GM10248 (cell line): ENCODE measurements at places on chromosomes 1 and 21.

DNA sequence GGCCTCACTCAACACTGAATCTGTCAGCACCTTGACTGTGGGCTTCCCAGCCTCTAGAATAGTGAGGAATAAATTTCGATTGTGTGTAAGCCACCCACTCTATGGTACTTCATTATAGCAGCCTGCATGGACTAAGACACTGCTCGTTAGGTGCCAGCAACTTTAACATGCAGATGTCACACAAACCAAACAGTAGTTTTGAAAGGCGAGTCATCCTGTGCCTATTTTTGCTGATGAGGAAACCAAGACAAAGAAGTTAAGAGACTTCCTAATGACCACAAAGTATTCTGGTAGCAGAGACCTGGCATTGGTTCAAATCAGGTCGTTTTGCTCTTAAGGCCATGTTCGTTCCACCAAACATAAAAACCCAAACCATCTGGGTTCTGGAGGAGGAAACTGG is 42.9 kb downstream of the BATF3 start:
- no peak for DNase-seq

GRCh38 chr1:21449906-21450305 is 10.0 kb downstream of the NBPF3 start:
- no peak for DNase-seq

GRCh38 chr1:43843684-43844083 is 89.9 kb upstream of the ARTN start:
- DNase-seq, result no peak

DNA sequence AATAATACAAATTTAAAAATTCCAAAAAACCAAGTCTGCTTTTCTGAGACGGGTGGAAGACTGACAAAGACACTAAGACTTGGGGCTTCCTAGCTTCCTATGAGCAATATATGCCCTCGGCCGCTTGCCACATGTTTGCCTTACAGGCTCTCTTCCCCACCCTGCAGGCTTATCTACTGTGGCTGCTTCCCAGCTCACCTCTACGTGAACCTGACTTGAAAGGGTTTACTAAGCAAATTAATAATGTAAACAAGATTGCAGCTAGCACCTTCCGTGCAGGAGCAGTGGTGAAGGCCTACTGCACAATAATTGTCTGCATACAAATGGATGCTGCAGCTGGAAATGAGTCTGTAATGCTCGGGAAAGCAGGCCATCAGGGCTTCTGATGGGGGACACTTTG is 152.9 kb upstream of the DAB1 start:
- DNase-seq, result no peak

DNA sequence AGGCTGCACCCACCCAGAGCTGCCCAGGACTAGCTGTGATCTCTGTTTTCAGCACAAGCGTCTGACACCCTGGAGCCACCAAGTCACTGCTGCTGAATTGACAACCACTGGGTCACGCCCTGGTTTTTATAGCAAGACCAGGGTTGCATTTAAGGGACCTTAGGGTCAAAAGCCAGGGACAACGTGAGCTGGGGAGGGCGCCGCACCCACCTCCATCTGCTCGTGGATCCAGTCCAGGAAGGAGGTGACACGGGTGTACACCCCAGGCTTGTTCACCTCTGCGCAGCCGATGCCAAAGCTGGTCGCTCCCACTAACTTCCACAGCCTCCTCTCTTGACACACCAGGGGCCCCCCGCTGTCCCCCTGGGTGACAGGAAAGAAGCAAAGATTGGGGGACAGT is 9.2 kb upstream of the TFF1 start:
- DNase-seq, result no peak

DNA sequence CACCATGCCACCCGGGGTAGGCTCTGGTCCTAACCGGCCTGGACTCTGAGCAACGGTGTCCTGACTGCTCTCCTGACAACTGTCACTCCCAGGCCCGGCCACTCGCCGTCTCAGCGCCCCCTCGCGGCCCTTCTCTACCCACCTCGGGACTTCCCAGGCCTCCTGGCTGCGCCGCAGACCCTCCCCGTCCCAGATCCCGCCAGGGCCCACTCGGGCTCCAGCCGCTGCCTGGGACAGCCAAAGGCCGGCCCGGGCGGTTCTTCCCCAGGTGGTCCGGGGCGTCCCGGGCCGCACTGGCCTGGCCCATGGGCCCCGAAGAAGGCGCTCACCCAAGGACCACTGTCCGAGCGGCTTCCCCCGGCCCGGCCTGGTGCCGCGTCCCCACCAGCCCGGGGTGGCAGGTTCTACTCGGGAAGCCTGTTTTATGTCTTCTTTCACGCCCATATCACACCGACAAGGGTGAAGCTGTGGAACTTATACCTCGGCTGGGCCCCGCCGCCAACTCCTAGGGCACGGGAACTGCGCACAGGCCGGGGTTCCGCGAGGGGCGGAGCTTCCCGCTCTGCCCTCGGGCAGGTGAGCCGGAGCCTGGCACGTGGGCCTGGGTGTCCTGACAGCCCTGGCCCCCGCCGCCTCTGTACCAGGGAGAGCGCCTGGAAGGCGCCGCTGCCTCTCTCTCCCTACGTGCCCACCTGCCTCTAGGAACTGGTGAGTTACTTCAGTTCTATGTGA is 138.3 kb downstream of the TTLL7 start:
- peak; percentile 77 for DNase-seq

- no peak for DNase-seq
Measured at GRCh38 chr1:238558156-238558555, 667.4 kb upstream of the ZP4 start.

DNA sequence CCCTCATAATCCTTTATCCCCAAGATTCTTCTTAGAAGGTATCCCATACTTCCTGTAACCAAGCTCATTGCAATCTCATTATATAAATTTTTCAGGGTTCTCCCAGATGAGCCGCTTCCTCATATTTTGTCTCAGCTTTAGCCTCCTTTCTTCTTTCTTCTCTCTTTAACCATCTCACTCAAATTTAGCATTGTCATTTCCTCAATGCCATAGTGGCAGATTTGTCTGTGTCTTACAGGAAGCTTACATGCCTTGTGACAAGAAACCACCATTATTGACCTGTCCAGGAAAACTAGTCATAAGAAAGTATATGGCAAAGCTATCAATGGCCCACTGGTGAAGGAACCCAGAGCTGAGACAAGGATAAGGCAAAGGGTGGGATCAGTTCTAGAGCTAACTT is 6.0 kb upstream of the FCRL2 start:
- DNase-seq, result no peak

- DNase-seq, result no peak
Measured at GRCh38 chr1:67463298-67463955, 33.2 kb upstream of the SERBP1 start.
